ENCODE measurements at places on chromosomes 5 and 9.

- no peak for DNase-seq
Measured at GRCh38 chr9:122080986-122081385, 12.1 kb downstream of the TTLL11 start.

DNA sequence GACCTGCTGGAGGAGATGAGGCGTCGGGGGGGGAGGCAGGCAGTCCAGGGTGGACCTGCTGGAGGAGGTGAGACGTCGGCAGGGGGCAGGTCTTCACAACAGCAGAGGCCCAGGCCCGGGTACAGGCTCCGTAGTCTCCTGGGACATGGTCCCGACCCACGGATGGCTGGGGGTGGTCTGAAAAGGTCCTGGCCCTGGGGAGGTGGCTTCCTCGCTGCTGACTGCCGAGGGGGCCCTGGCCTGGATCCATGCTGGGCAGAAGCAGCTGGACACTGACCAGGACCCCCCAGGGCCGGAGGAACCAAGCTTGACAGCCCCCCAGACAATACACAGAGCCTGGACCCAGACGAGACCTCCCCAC, 8.5 kb downstream of the EGFL7 start:
- no peak for DNase-seq

- no peak for DNase-seq
Measured at GRCh38 chr9:94787266-94787665, 60.8 kb downstream of the AOPEP start.

DNA sequence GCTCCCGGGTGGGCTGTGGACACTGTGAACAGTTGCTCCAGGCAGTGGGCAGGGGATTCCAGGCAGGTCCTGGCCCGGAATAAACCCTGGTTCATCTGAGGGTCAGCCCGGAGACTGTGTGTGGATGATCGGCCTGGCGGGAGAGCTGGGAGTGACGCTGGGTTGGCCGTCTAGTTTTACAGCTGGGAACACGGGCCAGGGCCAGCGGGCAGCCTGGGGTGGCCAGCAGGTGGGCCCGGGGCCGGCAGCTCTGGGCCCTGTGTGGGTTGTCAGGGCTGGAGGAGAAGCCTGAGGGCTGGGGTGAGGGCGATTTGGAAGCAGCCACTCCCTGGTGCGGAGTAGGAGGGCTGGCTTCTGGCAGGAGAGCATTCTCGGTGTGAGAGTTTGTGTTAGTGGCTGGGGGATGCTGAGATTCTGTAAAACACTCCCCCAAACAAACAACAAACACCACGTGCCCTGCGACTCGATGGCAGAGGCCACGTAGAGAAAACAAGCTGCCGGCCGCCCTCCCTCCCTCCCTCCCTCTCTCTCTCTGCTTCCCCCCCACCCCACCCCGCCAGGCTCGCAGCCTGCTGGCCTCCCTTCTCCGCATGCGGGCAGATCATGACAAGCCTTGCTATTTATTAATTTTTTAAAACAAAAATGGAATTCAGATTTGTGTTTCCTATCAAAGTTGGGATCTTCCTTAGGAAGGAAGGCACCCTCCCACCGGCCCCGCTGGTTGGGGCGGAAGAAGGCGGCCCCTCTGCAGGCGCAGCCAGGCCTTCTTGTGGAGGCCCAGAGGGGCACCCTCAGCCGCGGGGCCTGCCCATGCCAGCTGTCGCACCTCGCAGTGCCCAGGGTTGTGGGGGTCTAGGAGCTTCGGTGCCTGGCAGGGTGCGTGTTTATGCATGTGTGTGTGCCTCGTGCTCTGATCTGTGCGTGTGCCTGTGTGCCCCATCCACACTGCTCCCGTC, 49.5 kb downstream of the RXRA start:
- DNase-seq, result no peak

DNA sequence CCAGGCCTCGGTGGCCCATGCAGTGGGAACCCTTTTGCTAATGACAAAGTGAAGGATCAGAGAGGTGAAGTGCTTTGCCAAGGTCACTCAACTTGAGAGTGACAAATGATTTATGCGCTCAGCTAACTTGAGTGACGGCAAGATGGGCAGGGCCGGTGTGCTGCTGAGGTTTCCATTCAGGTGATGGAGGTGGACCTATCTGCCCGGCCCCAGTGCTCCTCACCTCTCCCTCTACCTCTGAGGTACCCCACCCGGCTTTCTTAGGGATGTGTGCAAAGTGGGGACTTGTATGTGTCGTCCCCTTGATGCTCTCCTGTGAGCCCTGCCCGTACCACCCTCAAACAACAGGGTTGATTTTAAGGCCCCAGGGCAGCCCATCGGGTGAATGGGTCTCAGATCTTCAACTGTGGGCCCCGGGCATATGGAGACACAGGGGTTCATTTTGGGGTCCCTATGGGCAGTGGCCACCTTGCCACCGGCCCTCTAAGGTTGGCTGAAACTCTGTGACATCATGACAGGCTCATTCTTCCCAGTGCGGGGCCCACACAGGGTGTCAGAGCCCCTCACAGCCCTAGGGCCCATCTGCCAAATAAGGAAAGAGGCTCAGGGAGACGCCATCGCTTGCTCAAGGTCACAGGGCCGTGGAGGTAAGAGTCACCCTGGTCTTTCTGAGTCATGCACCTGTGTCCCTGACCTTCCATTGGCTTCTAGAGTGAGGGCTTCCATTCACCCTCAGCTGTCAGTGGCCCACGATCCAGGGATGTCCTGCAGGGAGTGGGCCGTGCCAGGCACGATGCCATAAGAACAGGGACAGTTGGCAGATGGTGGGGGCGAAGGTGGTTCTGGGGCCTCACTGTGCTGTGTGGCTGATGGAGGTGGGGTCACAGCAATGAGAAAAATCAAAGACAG, 170.6 kb upstream of the MVB12B start:
- no peak for DNase-seq

GRCh38 chr9:34408173-34408572, 31.5 kb upstream of the MYORG start:
- no peak for DNase-seq

DNA sequence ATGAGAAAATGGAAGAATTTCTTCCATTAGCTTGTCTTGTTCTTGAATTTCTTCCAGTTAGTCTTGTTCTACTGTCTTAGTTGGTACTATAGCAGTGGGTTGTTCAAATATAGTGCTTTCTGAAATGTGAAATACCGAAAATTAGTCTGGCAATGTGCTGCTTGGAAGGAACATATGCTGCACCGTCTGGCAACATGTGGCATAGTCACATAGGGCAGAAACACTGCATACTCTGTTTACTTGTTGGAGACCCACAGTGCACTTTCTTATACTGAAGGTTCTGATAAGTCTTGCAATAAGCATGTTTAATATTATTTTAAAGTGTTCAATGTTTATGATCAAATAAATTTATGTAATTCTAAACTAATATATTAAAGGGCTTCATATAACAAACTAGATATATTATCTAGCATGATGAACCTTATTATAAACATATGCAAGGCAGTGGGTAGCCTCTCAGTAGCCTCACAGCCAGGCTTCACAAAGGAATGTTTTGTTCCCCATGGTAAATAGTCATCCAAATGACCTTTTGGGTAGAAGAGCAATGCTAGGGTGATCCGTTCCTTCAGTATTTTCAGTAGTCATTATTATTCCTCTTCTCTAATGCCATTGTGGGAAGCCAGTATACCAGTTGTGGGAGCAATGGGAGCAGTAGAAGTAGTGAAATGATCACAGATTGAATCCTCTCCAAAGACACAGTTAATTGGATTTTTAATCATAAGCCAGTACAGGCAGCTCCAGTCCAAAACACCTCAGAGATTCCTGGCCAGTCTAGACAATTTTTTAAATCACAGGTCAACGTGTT, 1106.7 kb downstream of the DTWD2 start:
- DNase-seq, result no peak

- DNase-seq, result no peak
Measured at GRCh38 chr5:87151547-87151946, 116.1 kb upstream of the RASA1 start.

DNA sequence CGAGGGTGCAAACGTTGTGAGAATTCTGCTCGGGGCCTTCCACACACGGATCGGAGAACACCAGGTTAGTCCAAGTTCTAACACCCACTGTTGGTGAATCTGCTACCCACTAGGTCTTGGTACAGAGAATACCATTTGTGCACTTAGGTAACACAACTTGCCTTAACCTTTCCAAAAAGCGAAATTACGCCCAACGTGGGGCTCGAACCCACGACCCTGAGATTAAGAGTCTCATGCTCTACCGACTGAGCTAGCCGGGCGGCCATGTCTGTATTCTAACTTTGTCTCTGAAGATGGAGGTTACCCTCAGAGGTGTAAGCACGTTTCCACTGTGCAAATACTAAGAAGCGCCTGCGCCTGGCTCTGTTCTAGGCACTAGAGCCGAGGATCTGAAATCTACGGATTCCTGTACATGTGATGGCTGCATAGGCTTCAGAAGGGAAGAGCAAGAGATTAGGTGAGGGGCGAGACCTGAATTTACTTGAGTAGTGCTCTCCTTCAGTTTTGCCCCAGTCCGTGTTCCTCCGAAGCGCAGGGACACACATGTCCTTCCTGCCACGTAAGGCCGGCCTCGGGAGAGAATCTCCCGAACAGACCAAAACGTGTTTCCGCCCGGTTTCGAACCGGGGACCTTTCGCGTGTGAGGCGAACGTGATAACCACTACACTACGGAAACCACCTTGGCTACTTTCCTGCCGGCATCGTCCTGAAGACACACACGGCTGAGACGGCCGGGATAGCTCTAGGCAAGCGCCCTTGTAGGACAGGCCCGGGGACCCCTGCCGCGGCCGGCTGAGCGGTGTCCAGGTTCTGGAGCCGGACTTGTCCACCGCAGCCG, 1.1 kb upstream of the TRIM41 start:
- no peak for DNase-seq

DNA sequence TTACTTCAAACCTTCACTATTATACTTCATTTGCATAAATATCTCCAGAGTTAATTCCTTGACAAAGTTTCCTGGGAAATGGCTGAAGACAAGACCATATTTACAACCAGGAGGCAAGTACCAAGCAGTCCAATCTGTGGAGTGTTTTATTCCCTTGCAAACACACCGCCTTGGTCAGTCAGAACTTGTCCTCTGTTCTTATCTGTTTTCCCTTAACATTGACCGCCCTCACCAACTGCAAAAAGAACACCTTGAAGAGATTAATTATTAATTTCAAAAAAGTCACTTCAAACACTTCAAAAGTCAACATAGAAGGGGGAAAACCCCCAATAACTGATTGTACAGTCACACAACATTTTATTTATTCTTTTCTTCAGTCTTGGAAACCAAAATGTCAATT, 269.0 kb upstream of the RGMB start:
- DNase-seq, result no peak

DNA sequence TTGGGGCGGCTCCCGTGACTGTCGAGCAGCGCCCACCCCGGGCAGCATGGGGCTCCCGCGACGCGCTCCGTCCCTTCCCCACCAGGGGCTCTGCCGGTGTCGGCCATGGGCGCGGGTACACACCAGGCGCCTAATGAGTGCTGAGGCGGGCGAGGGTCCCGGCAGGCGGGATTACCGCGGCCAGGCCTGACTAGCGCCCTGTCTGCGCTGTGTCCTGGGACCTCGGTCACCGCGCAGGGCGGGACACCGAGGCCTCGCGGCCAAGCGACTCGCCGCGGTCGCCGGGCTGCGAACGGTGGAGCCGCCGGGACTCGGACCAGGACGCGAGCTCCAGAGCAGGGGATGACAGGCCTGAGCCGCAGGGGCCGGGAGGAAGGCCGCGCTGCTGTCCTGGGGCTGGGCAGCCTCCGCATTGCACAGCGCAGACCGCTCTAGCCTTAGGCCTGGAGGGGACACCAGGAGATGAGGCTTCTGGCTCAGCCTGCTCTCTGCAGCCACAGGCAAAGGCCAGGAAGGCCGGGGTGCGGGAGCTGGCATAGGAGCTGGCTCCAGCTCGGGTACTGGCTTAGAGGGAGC, 14.1 kb downstream of the LCN10 start:
- DNase-seq, result peak; percentile 30

- no peak for DNase-seq
Measured at GRCh38 chr5:65854925-65855324, 71.5 kb upstream of the ERBIN start.

- DNase-seq, result no peak
Measured at GRCh38 chr5:133696782-133697507, 84.6 kb upstream of the FSTL4 start.

GRCh38 chr5:26889815-26890214, 148.6 kb downstream of the CDH9 start:
- peak; percentile 87 for DNase-seq

- no peak for DNase-seq
Measured at GRCh38 chr5:164335837-164336236, 830.4 kb downstream of the MAT2B start.
